ENCODE measurements at places on chromosomes 7 and 10.

- DNase-seq: no peak
These were observed 830.2 kb upstream of the SORCS1 start for GRCh38 chr10:107994621-107995270.

GRCh38 chr10:103612462-103613365 lies 119.2 kb downstream of the NEURL1 start:
- no peak for DNase-seq

DNA sequence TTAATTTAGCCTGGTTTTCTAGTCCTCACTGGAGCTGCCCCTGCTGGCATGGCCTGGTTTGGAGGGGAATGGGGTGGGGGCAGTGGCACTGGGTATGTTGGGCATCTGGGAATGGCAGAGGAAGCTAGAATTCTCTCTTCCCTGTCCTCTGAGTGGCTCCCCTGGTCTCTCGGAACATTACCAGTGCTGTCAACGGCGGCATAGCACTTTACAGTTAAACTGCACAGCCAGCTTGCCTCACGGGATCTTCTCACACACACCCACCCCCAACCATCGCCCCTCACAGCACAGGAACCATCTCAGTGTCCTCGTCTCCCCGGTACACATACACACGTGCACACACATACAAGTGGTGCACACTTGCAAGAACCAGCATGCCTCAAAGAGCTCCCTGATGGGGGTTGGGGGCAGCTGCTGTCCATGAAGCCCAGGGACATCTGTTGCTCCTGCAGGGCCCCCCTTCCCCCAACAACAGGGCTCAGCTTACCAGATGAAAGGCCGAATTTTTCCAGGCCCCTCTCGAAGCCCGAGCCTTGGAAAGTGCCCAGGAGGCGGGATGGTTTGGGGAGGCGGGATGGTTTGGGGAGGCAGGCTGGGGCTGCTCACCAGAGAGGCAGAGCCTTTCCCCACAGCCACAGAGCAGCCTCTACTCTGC lies 41.0 kb downstream of the TSPAN15 start:
- DNase-seq: no peak

DNA sequence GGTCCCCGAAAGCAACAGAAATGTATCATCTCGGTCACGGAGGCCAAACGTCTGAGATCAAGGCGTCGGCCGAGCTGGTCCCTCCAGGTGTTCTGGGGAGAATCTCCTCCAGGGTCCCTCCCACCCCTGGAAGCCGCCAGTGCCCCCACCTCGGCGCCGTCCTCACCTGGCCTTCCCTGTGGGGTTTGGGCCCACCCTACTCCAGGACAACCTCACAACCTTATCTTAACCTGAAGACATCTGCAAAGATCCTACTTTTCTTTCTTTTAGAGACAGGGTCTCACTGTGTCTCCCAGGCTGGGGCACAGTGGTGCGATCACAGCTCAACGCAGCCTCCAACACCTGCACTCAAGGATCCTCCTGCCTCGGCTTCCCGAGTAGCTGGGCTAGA lies 33.4 kb downstream of the ADAP1 start:
- DNase-seq: no peak

- no peak for DNase-seq
These were observed 34.8 kb upstream of the JAKMIP3 start for GRCh38 chr10:132030898-132031463.

DNA sequence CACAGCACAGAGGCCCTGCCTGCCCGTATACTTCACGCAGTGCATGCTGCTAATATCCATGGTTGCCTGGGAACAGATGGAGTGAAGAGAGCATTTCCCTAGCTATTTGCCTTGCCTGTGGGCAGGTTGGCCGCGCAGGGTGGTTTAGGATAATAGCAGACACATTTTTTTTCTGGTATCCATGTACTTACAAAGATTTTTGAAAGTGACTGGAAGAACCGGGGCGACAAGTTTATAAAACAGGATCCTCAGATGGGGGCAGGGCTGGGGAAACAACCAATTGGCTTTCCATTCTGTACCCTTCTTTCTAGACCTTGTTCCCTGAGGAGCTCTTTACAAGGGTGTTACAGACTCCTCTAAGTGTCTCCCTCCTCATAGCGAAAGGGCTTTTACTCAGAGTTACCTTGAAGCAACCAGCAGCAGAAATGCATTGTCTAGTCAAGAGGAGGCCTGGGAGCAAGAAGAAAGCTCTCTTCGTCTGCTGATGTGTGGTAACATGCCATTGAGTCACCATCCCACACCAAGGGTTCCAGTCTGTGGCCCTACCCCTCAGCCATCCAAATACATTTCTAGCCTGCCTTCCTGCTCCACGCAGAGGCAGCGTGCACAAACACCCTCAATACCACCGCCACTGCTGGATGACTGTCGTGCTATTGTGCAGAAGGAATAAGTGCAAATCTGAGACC lies 31.5 kb downstream of the MTURN start:
- no peak for DNase-seq

- DNase-seq: no peak
These were observed 10.7 kb downstream of the LUC7L2 start for GRCh38 chr7:139370301-139370942.

DNA sequence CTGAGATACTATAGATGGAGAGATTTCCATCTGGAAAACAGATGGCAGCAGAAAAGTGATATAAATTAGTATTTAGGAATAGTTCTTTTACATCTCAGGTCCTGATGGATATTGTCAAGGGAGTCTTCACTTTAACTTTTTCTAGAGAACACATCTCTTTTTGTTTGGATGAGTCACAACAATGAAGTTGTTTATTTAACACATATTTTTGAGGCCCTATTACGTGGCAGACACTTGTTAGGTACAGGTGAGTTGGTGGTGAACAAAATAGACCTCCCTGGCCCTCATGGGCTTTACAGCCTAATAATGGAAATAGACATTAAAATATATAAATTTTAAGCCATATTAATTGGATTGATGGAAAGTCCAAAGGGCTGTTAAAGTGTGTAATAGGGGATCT lies 168.3 kb downstream of the VTI1A start:
- no peak for DNase-seq

GRCh38 chr10:88342733-88343310 lies 240.3 kb downstream of the RNLS start:
- no peak for DNase-seq

- peak; percentile 79 for DNase-seq
These were observed at the start of gene SUV39H2 for GRCh38 chr10:14878266-14879123. Gene SUV39H2, plus strand, starts transcription at chr10:14878866. Its CDS starts 23 bp downstream, at chr10:14878889.

- no peak for DNase-seq
These were observed 104.6 kb upstream of the SFMBT2 start for GRCh38 chr10:7515439-7515838.

- DNase-seq: no peak
These were observed 349.0 kb downstream of the HPSE2 start for GRCh38 chr10:98886686-98887085.

GRCh38 chr10:1874533-1874932 lies 137.2 kb upstream of the ADARB2 start:
- DNase-seq: no peak

GRCh38 chr10:88234297-88234696 lies 348.8 kb downstream of the RNLS start:
- DNase-seq: no peak

DNA sequence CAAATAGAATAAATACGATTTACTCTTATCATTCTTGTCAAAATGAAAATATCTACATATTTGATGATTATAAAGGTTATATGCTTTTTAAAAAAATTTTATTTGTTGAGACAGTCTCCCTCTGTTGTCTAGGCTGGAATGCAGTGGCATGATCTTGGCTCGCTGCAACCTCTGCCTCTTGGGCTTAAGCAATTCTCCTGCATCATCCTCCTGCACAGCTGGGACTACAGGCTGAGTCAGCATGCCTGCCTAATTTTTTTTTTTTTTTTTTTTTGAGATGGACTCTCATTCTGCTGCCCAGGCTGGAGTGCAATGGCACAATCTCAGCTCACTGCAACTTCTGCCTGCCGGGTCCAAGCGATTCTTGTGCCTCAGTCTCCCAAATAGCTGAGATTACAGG lies 48.9 kb downstream of the PUS7 start:
- DNase-seq: no peak

GRCh38 chr10:6274040-6274439 lies 71.3 kb downstream of the PFKFB3 start:
- DNase-seq: no peak

DNA sequence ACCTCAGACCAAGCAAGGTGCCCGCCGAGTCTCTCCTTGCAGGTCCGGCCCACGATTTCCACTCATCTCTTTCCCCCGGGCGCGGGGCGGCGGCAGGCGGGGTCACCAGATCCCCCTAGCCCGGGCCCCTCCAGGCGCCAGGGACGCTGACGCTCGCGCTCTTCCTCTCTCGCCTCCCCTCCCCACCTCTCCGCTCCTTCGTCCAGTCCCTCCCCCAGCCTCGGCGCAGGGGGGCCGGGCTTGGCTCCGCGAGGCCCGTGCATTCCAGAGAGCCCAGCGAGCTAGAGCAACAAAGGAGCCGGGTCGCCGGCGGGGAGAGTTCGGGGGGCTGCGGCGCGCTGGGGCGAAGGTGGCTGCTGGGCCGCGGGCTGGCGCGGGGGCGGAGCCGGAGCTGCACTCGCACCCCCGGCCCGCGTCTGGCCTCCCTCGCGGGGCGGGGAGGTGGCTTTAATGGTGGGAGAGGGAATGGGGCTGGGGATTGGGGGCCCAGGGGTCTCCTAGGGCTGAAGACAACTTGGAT lies at the start of gene SMO:
Gene SMO (plus strand): TSS at position 262 of the 520 bp plus-strand sequence. CDS start 519 bp downstream, outside the sequence.
- no peak for DNase-seq

GRCh38 chr7:155731871-155732270 lies 80.4 kb downstream of the SHH start:
- DNase-seq: no peak

DNA sequence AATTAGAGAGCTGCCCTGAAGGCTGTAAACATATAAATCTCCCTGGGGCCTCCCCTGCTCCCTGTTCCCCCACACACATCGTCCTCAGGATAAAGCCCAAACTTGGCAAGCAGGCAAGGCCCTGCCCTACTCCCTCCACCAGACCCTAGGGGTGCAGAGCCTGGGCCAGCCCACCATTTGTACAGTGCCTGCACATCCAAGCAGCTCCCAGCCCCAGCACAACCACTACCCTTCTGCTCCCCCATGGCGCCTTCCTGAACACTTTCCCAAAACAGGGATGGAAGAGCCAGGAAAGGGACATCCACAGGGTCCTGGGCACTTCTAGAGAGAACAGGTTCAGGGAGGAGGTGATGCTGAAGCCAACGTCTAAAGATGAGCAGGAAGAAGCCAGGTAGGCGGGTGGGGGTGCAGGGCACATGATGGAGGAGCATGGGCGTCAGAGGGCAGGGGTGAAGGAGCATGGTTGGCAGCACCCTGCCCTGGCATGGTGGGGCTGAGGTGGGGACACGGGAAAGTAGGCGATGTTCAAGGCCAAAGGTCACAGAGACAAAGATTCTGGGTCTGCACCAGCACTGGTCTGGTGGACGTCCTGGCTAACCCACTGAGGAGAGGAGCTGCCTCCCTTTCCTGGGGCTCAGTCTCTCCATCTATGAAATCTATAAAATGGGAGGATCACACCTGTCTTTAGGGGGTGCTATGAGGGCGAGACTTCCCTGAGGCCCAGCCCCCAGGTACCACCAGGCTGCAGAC lies 140.6 kb downstream of the ARHGAP22 start:
- DNase-seq: no peak

- DNase-seq: no peak
These were observed 18.3 kb downstream of the ARMC3 start for GRCh38 chr10:22945934-22946673.

DNA sequence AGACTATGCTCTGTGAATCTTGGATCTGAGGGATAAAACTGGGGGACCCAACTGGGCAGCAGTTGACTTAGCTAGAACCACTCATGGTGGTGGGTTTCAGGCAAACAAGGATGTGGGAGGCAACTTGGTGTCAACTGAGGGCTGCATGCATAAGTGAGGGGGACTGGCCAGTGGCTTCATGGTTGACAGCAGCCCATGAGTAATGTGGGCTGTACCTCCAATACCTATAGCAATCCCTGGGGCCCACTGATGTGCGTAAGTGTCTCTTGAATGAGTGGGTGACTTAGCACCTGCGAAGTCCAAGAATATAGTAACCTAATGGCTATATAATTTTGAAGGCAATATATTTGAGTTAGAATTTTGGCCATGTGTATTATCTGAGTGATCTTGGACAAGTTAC lies 13.7 kb upstream of the MAP3K8 start:
- DNase-seq: no peak

GRCh38 chr7:64807731-64808365 lies 13.6 kb downstream of the ZNF138 start:
- no peak for DNase-seq

- DNase-seq: no peak
These were observed 147.9 kb downstream of the IMMP2L start for GRCh38 chr7:111414374-111414773.

DNA sequence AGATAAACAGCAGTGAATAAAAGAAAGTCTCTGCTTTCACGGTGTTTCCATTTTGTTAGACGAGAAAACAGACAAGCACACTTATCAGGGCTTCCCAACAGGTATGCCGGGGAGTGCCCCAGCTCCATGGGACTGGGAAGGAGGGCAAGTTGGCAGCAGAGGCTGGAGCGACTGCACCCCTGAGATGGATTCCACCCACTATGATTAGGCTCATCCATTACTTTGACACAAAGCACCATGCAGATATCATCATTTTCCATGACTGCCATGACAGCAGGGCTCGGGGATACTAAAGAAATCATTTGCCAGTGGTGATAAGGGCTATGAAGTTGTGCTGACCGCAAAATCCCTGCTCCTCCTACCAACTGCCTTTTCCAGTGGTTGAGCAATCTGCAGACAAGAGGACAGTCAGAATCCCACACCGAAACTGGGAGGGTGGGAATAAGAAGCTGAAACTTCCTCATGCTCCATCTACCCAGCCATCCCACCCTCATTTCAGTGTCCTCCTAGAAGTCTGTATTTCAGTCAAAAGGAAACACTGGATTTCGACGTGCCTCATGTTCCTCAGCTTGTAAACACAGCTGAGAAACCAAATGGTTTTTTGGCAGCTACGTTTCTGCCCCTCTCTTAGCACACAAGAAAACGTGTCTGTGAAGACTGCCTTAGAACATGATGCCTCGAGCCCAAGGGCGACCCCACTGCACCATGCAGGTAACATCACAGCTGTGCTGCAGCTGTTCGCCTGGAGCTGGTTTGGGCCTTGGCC lies 15.5 kb downstream of the CREB3L2 start:
- no peak for DNase-seq

GRCh38 chr7:85261336-85261735 lies 74.5 kb upstream of the SEMA3D start:
- no peak for DNase-seq

GRCh38 chr7:3259711-3260400 lies 41.2 kb upstream of the SDK1 start:
- no peak for DNase-seq

DNA sequence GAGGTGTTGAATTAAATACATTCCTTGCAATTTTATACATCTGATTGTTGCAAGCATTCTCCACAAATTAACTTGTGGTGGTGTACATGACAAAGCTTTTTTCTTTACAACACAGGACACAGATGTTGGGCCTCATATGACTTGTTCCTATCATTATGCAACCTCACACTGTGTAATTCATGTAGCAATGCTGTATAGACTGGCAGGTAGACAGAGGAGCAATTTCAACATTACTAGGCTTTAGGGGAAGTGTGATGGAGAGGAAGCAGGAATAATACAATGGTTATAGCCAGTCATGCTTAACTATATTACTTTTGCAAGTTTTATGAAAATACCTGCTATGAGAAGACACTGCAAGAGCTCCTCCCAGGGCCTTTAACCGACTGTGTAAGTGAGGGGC lies 832.1 kb downstream of the CNTNAP2 start:
- no peak for DNase-seq

All from activated naive CD4-positive, alpha-beta T cell (primary cell).